Foreskin melanocyte (primary cell): ENCODE measurements at places on chromosomes 2 and 18.
A peak's percentile ranks its signal among the peaks of the same experiment; 100 is the strongest.

GRCh38 chr2:178909507-178909906 is 102.3 kb upstream of the TTN start:
- DNase-seq: no peak

- DNase-seq: peak; percentile 26
These were observed at the start of gene GPC1 for GRCh38 chr2:240435457-240435947. TSS of gene GPC1 (plus strand) at chr2:240435663. CDS start at chr2:240435919, 256 bp downstream.

GRCh38 chr2:209602259-209602658 is 169.4 kb upstream of the UNC80 start:
- DNase-seq: no peak

- no peak for DNase-seq
These were observed 34.3 kb downstream of the MAL start for GRCh38 chr2:95059656-95060370.

- DNase-seq: no peak
These were observed 101.9 kb upstream of the CTDP1 start for GRCh38 chr18:79577451-79578395.

- DNase-seq: no peak
These were observed 27.9 kb upstream of the ASNSD1 start for GRCh38 chr2:189633392-189633811.
